ENCODE measurements at places on chromosomes 1 and 21. TPM values are rescaled to one million over a fixed set of nuclear protein-coding genes. Genes with fewer than 3 reads are reported as not detected.

- no peak for DNase-seq
These were observed 10.1 kb downstream of the HLX start for GRCh38 chr1:220889333-220889732.

UTS2 gene
- not detected for total RNA-seq

CCDC17 gene
- total RNA-seq: 0.24 TPM

DNA sequence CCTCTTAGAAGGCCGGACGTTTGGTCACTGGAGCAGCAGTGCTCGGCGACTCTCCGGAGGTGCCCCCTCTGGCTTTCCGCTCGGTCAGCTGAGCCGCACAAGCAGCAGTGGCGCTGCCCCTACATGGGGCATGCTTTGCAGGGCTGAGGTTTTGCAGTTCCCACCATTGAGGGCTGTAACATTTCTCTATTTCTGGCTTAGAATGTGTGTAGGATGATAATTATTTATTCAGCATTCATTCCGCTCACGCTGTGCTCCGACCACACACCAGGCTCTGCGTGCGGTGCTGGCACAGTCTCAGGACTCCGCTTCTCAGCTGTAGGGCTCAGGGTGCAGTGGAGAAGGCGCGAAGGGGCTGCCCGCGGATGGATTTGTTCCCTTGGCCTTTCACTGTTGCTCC, 119.5 kb downstream of the PCBP3 start:
- DNase-seq: no peak

GBP2 gene
- 0.56 TPM for total RNA-seq

DNA sequence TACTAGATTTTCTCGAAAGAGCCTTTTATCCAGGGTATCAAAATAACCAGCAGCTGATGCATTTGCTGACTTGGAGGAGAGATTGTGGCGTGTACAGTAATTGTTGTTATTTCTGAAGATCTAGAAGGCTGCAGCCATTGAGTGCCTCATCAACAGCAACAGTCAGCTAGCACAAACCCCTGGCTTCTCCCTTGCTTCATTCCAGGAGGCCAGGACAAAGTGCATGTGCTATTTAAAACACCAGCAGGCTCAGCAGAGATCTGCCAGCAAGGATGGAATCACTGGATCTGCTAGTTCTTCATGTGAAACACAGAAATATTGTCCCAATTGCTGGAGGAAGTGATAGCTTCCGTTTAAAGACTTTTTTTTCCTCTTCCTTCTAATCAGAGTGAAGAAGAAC, 2.8 kb upstream of the NGF start:
- DNase-seq: no peak

DNA sequence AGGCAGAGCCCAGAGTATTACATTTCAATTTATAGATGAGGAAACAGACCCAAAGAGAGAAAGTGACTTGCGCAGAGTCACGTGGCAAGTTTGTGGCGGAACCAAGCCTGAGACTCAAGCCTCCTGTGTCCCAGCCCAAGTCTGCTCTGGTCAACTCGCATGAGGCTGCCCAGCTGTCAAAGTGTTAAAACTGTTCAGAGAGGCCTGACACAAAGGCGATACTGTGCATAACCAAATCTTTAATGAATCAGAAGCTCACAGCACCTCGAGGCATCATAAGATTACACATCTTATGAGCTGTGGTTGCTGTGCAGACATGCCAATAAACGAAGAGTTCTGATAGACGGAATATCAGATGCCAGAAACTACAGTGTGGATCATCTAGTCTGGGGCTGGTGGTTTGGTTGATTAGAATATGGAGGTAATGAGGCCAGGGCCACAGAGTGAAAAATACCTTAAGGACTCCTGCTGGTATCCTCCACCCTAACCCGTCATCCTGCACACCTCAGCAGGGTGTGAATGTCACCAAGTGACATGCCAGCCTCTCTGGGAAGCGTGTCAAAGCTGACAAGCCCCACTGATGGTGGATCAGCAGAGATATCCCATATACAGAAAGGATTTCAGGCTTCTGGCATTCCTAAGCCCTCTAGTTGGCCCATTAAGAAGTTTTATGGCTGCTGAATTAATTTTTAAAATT, 42.2 kb downstream of the TNNT2 start:
- no peak for DNase-seq
